DMS79 (cell line): ENCODE measurements at places on chromosomes 2 and 18.

DNA sequence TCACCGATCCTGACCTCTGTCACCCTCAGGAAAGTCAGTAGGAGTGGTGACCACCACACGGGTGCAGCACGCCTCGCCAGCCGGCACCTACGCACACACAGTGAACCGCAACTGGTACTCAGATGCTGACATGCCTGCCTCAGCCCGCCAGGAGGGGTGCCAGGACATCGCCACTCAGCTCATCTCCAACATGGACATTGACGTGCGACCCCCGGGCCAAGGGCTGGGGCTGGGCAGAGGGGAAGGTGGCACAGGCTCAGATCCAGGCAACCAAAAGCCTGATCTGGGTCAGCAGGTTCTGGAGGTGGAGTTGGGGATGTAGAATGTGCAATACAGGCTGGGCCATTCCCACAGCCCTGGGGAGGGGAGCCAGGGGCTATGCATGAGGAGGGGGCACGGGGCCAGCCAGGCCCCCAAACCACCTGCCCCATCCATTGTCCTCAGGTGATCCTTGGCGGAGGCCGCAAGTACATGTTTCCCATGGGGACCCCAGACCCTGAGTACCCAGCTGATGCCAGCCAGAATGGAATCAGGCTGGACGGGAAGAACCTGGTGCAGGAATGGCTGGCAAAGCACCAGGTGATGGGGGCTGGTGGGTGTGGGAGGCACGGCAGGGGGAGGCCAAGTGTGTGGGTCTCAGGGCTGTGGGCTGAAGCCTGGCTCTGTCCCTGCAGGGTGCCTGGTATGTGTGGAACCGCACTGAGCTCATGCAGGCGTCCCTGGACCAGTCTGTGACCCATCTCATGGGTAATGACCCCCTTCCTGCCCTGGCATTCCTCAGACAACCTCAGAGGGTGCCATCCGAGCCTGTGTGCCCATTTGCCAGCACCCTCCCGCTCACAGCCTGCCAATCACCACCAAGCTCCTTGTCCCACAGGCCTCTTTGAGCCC, 1.4 kb downstream of the ALPI start:
- no peak for DNase-seq

GRCh38 chr2:62175728-62176127, 20.2 kb upstream of the B3GNT2 start:
- DNase-seq, result no peak

DNA sequence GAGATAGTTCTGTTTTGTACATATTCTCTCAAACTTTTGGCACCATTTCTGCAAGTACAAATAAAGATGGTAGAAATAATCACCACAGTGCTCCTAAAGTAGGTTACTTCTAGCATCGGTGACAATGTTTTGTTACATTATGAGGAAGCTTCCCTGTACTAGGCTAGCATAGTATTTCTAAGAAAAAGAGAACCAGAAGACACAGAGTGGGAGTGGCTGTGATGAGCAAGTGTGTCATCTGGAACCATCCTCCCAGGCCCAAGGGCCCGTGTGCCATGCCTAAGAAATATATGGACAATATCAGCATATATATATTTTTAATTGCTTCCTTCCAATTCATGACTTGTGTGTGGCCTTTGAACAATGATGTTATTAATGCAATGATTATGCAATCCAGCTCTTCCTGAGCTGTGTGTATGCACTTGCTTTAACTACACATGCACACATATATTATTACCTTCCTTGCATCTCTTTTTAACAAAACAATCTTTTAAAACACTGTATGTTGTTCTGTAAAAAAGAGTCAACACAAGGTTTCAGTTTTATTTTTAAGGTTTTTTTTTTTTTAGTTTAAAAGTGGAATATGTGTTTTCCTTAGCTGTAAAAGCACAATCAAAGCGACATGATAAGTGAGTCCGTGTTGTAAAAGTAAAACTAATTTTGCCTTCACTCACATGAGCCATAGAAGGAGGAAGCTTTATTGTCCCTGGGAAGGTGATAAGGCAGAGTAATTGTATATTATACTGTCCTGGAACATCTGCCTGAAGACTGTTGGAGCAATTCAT, 303.9 kb downstream of the ZNF407 start:
- DNase-seq, result no peak

DNA sequence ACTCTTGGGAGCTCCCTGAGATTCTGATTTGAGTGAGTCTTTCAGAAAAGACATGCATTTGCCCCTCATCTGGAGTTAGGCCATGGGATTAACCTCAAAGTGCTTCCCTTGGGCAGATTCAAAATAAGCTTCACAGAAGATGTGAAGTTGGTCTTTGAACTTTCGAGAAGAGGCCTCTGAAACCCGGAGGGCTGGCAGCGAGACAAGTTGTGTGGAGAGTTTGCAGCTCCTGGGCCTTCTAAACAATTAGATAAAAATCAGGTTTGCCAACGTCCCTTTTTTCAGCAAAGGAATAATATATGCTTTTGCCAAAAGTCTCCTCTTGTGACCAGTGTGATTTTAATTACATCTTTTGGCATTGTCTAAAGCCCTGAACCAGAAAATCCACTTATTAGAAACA, 489.7 kb downstream of the SOX11 start:
- DNase-seq, result peak; percentile 35

- DNase-seq, result no peak
Observed at GRCh38 chr2:7013471-7014160, 96.4 kb downstream of the RNF144A start.

GRCh38 chr18:36411745-36412168, 114.2 kb downstream of the FHOD3 start:
- no peak for DNase-seq

DNA sequence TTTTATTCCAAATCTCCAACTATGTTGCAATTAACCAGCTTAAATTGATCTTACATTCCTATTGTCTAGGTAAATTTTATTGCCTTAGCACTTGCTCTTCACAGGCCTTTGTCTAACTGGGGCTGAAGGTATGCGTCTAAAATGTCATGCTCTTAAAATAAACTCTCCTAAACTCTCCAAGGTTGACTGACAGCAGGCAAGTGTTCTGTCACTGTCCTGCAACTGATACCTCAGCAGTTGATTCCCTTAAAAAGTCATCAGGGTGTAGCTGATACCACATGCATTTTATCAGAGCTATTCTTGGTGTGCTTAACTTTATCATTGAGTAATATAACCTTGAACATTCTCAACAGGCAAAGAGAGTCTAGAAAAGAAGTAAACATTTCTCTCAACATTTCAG, 680 bp downstream of the TTN start:
- no peak for DNase-seq

- DNase-seq, result no peak
Observed at GRCh38 chr2:44205169-44205568, 36.5 kb downstream of the PPM1B start.

GRCh38 chr18:58417752-58418151, 211.1 kb downstream of the ALPK2 start:
- no peak for DNase-seq

- DNase-seq, result no peak
Observed at GRCh38 chr2:62217970-62218369, 22.1 kb downstream of the B3GNT2 start.

GRCh38 chr18:32072321-32072720, 19.4 kb upstream of the RNF138 start:
- no peak for DNase-seq

GRCh38 chr18:63741769-63742168, 33.4 kb upstream of the SERPINB7 start:
- no peak for DNase-seq

- DNase-seq, result no peak
Observed at GRCh38 chr2:190843890-190844699, 36.5 kb upstream of the GLS start.

GRCh38 chr2:74099271-74099670, 48.4 kb downstream of the BOLA3 start:
- DNase-seq, result no peak

DNA sequence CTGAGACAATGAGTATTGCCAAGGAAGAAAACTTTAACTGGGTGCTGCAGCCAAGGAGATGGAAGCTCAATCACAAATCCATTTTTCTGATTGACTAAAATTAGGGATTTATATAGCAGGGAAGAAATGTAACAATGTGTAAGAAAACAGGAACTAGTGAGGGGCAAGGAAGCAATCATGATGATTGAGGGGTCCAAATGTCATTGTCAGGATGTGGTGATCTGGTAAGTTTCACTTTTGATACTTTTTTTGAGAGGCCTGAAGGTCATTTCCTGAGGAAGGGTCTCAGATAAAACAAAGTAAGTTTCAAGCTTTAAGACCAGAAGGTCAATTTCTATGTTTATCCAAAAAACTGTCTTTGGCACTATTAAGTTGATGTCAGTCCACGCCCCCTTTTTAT, 12.0 kb upstream of the GCC2 start:
- no peak for DNase-seq

GRCh38 chr2:199381531-199381930, 76.2 kb downstream of the SATB2 start:
- no peak for DNase-seq

GRCh38 chr2:41109744-41110143, 657.9 kb upstream of the SLC8A1 start:
- no peak for DNase-seq

DNA sequence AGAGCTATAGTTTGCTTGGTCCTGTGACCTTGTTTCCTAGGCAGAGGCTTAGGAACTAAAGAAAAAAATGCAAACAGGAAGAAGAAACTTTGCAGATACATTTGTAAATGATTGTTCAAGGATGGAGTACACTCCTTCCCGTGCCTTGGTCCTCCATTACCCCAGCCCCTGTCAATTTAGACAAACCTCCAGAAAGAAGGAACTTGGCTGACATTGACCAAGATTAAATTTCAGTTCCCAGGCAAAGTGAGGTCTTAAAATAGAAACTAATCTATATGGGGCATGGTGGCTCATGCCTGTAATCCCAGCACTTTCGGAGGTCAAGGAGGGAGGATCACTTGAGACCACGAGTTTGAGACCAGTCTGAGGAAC, 179.9 kb upstream of the FN1 start:
- DNase-seq, result no peak

GRCh38 chr2:7009207-7009911, 92.1 kb downstream of the RNF144A start:
- DNase-seq, result no peak

DNA sequence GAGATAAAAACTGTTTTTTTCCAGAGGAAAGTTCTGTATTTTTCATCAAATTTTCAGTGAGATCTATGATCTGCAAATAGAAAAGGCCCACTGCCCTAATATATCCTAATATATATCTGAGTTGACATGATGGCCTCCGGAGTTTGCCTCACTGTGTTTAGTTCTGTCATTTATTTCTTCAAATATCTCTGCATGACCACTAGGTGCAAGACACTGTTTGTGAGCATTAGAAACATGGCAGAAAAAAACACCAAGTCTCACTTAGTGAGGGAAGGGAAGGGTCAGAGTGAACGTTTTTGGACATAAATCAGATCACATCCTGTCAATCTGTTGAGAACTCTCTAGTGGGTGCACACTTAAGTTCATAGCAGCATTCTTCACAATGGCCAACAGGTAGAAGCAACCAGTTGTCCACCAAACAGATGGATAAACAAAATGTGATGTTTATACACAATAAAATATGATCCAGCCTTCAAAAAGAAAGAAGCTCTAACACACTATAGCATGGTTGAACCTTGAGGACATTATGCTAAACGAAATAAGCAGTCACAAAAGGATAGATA, 53.4 kb downstream of the SPIRE1 start:
- no peak for DNase-seq

DNA sequence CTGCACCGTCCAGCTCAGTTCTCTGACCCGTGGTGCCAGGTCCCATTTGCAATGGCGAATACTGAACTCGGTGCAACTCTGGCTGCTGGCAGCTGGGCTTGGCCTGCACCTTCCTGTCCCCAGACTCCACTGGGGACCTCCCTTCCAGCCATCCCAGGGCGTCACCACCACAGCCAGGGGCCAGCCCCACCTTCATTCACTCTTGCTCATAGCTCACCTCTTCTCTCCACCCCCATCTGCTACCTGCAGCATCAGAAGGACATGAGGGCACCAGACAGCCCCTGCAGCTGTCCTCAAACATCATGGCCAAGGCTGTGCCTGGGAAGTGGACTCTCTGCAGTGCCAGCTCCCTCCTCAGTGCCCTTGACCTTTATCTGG, 16.2 kb upstream of the ALPI start:
- no peak for DNase-seq

- no peak for DNase-seq
Observed at GRCh38 chr2:199471443-199472057, 13.8 kb upstream of the SATB2 start.

GRCh38 chr2:113723411-113723810, 33.0 kb downstream of the SLC35F5 start:
- no peak for DNase-seq
